ENCODE measurements at places on chromosomes 12 and 14.

DNA sequence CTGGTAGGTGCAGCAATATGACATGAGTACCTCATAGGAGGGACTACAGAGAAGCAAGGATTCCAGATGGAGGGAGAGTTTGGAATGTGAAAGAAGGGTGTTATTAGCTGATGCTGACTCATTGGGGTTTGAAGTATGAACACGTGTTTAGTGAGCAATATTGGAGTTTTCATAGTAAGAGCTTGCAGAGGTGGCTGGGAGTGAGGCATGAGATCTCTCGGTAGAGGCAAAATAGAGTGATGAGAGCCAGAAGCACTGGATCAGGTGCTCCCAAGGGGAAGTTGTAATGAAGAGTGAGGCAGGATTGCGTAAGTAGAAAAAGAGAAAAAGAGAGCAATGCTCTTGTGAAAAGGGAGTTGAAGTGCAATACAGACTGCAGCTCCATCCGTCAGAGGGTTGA, 42.1 kb downstream of the MGST1 start:
- no peak for DNase-seq

DNA sequence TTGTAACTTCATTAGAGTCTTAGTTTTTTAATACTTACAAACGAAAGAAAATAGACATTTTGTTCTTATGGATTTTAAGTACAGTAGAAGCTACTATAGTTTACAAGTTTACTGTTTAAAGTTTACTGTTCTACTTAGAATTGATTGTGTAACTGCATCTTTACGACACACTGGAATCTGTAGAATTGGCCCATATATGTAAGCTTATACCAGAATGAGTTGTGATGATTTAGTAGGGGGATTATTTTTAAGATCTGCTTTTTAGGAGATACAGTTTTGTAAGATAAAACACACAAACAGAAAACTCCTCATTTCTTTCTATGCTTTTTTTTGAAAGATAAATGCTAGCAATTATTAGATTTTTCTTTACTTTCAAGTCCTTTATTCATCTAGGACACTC, 30.2 kb upstream of the NAV3 start:
- DNase-seq: no peak

DNA sequence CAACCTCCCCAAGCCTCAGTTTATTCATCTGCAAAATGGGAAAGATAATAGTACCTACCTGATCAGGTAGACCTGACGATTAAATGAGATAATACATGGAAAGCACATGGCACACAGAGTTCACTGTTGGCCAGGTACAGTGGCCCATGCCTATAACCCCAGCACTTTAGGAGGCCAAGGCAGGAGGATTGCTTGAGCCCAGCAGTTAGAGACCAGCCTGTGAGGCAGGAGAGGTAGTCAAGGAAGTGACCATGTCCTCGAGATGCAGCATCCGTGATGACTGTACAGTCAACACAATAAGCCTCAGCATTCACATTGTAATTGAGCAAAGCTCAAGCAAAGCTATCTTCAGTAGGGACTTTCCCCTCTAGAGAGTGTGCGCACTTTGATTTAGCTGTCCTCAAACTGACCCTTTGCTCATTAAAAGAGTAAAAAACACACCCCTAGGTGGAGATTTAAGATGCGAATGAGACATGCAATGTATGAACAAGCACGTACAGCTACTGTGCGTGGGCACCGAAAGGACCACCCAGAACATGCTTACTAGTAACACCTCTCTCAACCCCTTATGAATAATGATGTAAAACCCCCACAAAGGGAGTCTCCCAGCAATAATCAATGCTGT, 9.9 kb downstream of the ISCU start:
- no peak for DNase-seq

DNA sequence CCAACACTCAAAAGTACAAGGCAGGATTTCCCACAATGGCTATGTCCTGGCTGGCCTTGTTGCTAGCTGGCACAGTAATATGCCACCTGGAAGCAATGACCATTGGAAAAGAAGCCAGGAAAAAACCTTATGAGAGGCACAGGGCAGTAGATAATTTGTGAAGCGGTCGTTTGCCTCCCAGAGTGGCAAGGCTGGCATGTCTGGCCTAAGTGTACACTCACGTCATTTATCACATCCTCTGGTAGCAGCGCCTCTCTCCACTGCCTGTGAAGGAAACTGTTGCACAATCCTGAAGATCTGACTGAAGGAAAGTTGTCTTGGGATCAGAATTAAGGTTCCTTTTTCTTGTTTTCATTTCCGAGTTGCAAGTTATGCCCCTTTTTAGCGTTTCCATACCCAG, 408.5 kb downstream of the ZFP36L1 start:
- DNase-seq: no peak

DNA sequence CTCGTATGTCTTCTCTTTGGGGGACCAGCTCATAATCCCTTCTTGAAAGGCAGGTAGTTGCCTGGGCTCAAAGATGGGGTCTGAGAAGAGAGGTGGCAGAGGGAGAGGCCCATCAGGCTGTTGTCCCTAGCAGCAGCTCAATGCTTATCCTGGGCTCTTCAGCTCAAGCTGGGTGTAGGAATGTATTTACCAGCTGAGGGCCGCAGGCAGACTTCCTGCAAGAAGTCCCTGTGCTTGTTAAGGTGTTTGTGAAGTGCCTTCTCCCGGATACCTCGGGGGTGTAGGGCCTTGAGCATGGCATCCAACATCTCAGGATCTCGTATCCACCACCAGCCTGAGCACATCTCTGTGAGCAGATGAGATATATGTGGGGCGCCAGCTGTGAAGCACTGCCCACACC, 29.4 kb downstream of the BAZ2A start:
- DNase-seq: no peak

DNA sequence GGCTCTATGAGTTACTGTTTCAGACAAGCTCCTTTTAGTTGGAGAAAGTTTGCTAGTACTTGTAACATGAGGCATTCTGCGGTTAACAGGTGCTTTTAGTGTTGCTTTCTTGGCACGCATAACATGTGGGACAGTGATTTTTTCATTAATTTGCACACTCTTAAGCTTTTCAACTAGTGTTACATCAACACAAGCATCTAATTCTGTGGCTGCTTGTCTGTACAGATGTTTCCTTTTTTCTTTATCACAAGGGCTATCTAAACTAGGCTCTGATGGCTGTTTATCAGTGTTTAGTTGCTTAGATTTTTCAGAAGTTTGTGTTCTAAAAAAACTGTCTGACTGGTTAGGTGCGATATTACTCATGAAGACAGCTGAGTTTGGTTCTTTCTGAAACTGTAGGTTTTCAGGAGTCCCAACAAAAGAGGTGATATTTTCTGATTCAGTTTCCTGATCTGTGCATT, 120.1 kb downstream of the RALGAPA1 start:
- DNase-seq: no peak

DNA sequence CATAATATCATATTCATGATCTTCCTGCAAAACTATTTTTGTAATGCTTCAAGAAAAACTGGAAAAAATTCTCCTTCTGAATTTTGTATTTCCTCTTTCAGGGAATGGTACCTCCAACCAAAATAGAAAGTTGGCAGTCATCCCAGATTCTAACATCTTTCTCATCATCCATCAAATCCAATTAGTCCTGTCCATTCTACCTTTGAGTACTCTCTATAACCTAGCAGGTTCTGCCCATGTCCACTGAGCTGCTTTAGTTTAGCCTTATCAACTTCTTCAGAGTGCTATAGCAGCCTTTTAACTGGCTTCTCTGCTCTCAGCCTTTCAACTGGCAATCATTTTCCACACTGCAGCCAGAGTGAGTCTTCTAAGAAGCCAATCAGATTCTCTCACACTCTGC, 236.2 kb downstream of the AKAP6 start:
- DNase-seq: no peak

GRCh38 chr12:53736592-53736991, 9.3 kb upstream of the CALCOCO1 start:
- DNase-seq: no peak

GRCh38 chr12:95322326-95322725, 104.7 kb downstream of the VEZT start:
- no peak for DNase-seq
